Stimulated activated CD4-positive, alpha-beta T cell treated with anti-CD3 and anti-CD28 coated beads, TNF-alpha, amount 100 ng/mL, for 1 hour (primary cell): ENCODE measurements at places on chromosomes 11 and 22.

DNA sequence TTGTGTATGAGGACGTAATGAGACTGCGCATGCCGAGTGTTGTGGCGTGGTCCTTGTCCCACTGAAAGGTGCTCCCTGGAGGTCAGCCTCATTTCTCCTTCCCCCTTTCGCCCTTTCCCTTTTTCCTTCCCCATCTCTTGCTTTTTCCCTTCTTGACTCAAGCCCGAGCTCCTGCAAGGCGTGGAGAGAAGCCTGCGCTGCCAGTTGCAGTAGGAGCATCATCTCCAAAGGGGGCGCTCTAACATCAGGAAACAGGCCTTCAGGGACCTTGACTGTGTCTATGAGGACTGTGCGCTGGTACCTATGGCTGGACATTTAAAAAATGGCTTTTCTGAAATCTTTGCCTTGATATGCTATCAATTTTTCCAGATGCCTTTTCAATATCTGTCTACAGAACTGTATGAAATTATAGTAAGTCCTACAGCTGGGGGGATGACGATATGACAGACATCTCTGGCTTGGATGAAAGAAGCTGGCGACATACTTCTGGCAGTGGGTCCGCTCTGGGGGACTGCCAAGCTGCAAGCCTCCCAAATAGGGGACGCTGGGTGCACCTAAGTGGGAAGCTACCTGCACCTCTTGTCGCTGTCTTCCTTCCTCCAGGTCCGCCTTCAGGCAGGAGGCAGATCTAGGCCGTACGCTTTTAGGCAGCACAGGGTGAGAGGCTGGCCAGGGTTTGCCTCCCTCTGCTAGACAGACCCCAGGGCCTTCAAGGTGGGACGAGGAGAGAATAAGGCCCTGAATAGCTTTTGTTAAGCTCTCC lies 96.5 kb downstream of the NXPE2 start:
- DNase-seq = no peak

GRCh38 chr11:87528752-87529151 lies 491.0 kb downstream of the TMEM135 start:
- no peak for DNase-seq

DNA sequence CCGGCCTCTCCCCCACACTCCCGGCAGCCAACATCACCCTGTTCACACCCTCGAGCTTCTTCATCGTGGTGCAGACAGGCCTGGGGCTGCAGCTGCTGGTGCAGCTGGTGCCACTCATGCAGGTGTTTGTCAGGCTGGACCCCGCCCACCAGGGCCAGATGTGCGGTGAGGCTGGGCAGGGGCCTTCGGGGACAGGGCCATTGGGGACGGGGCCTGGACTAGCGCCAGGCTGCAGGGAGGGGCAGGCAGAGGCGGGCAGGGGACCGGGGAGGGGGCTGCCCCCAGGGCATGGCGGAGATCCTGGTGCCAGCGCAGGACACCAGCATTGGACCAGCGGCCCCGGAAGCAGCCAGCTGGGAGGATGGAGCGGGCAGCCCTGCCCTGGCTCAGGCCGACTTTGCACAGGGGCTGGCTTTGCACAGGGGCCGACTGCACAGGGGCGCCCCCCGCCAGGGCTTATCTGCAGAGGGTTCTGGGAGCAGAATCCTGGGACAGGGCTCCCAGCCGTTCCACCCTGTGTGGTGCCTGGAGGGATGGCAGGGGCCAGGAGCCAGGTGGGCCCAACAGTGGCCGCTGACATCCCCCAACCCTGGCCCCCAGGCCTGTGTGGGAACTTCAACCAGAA lies 8.6 kb downstream of the MUC5B start:
- DNase-seq = no peak

DNA sequence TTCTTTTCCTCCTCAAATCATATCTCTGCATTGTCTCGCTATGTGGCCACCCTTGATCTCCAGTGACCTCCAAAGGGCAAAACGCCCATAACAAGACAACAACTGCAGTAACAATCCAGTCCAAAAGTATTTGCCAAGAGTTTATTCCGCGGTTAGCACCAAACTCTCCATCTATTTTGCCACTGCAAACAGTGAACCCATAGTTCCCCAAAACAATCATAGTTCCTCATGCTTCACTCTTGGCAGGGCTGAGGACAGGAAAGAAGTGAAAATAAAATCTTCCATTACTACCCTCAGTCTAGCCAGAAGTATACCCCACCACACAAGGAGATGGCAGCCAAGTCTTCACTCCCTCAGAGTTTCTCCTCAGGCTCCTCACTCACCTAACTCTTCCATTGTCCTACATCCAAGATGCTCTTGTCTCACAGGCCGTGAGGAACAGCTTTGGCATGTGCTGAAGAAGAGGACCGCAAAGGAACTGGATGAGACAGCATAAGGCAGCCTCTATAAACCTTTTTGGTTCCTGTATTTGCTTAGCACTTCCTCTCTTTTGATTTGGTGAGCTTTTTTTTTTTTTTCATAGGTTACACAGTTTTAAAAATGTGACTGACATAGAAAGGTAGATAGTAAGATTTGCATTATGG lies at the start of gene LPXN:
Gene LPXN (minus strand): TSS at position 480 of the 644 bp plus-strand sequence. CDS start 84 bp downstream, at position 396.
- peak; percentile 36 for DNase-seq

- no peak for DNase-seq
Observed at GRCh38 chr11:77086521-77087472, 15.8 kb upstream of the OMP start.

DNA sequence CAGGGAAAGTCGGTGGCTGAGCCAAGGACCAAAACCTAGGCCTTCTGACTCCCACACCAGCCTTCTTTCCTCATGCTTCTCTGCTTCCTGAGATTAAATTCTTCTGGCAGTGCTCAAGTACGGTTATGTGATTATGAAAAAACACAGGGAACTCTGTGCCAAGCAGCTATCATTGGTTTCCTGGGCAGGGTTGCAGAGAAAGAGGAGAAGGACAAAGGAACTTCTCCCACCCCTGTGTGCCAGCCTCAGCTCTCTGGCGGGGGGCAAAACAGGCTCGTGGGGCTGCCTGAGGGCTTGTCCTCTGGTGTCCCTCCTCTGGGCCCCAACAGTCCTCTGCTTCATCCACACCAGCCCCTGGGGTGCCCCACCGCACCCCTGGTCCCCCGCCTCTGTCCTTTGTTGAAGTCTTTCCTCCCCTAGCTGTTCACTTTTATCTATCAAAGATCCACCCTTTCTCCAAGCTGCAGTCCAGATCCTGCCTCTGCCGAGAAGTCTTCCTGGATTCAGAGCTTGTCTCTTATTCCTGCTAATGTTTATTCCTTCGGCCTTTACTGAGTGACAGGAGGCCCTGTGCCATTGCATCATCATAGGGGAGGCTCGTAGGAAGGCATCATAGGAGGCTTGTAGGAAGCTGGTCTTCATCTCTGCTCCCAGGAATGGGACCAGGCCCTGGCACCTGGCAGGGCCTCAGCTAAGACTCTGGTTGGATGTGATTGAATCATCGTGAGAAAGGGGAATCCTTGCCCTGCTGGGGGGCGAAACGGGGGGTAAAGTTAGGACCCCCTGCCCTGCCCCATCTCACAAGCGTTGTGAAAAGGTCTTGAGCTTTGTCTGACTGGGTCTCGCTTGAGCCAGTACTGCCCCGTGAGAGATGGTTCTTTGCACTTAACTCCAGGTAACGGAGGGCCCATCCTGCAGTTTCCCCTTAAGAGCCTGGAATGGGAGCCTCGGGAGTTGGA lies 11.5 kb upstream of the FTH1 start:
- no peak for DNase-seq

DNA sequence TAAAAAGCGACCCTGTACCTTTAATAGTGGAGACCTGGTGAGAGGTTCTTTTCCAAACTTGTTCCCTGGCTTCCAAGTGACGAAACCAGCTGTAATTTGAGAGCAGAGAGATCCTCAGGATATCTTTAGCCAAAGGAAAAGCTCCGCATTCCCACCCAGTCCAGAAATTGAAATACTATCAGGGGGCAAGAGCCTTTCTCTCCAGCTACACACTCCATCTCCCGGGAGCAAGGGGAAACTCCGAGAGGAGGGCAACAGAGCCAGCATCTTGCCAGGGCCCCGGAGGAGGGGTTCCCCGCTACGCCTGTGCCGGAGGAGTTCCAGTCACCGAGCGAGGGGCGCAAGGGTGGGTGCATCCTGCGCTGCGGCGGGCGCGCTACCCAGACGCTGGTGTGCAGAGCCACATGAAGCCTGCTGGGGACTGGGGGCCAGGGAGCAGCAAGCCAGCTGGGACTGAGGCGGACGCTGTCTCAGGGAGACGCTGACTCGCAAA lies at the start of gene FIBIN:
Gene FIBIN (plus strand): TSS at position 148 of the 493 bp plus-strand sequence. CDS start 415 bp downstream, outside the sequence.
- DNase-seq = no peak

- no peak for DNase-seq
Observed at GRCh38 chr22:43310311-43310710, 32.9 kb downstream of the SCUBE1 start.

DNA sequence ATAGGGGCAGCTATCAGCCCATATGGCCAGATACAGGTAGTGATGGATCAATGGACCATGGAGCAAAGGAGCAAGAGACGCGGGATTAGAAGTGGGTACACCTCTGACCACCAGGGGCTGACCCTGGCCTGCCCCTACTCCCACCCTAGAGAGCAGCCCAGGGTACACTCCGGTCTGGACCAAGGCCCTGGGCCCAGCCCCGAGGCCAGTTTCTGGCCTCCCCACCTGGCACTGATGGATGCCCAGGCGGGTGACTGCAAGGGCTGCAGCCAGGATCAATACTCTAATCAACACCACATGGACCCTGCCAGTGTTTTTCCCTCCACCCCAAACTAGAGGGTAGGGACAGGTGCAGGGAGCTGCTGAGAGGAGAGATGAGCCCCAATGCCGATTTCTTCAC lies 74.1 kb upstream of the NECTIN1 start:
- no peak for DNase-seq

- no peak for DNase-seq
Observed at GRCh38 chr11:120338107-120338933, 2.1 kb downstream of the ARHGEF12 start.

DNA sequence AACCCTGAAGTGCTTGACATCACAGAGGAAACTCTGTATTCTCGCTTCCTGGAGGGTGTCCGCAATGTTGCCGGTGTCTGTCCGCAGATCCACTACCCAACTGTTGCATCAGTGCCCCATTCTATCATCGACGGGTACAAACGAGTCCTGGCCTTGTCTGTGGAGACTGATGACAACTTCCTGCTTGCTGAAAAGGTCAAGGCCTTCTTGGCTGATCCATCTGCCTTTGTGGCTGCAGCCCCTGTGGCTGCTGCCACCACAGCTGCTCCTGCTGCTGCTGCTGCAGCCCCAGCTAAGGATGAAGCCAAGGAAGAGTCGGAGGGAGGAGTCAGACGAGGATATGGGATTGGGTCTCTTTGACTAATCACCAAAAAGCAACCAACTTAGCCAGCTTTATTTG lies 42.9 kb upstream of the DAGLA start:
- no peak for DNase-seq

DNA sequence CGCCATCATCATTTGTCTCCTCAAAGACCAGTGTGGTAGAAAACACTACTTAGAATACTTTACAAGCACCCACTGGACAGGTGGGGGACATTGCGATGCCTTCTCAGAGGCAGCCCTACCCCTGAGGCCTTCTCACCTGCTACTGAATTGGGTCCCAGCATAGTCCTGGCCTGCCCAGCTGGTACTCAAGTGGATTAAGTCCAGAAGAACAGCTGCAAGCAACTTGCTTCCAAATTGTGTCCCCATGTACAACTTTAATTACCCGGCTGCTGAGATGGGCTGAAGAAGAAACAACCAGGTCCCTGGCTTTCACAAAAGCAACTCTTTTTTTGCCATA lies 12.3 kb downstream of the ABTB2 start:
- DNase-seq = no peak

GRCh38 chr11:2883979-2884815 lies 1.4 kb downstream of the CDKN1C start:
- DNase-seq = no peak

- no peak for DNase-seq
Observed at GRCh38 chr11:62770778-62771143, 435 bp upstream of the TAF6L start.

DNA sequence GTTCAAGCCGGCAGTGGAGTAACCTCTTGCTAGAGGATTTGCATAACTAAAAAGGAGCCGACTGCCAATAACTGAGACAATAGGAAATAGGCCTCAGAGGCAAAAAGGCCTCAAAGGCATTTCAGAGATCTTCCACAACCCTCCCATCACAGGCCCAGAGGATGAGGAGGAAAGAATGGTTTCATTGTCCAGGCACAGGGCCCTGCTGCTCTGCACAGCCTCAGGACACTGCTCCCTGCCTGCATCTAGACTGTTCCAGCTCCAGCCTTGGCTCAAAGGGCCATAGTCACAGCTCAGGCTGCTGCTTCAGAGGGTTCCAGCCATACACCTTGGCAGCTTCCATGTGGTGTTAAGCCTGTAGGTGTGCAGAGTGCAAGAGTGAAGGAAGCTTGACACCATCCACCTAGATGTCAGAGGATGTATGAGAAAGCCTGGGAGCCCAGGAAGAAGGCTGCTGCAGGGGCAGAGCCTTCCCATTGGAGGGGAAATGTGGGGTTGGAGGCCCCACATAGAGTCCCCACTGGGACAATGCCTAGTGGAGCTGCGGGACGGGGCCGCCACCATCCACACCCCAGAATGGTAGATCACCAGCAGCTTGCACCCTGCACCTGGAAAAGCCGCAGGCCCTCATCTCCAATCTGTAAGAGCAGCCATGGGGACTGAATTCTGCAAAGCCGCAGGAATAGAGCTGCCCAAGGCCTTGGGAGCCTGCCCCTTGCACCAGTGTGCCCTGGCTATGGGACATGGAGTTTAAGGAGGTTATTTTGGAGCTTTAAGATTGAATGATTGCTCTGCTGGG lies 8.2 kb upstream of the LRP5 start:
- no peak for DNase-seq

DNA sequence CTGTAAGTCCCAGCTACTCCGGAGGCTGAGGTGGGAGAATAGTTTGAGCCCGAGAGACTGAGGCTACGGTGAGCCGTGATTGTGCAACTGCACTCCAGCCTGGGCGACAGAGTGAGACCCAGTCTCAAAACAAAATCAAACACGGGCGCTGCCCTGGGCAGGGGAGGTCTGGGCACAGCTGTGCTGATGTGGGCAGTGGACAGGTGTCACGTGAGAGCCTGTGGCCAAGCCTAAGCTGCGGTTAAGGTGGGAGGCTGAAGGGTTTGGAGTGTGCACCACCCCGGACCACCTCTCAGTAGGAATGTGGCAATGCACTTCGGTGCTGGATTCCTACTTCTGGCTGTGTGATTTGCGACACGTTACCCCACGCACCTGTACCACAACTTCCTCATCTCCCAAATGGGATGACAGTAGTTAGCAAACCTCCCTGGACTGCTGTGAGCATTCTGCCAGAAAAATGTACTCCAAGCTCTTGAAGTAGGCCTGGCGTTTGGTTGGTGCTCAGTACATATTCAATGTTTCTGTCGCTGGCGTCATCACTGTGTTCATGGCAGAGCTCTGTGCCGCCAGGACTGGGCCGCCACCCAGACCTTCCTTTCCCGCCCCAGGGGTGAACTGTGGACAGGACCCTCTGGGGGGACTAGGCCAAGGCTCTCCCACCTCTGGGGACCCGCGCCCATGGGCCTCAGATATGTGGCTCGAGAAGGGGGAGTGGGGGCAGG lies 807 bp upstream of the ZNF74 start:
- no peak for DNase-seq
